Fibroblast of skin of left biceps (primary cell): ENCODE measurements at places on chromosomes 12 and 14.

GRCh38 chr14:70663707-70664179, 22.0 kb downstream of the TTC9 start:
- no peak for DNase-seq

DNA sequence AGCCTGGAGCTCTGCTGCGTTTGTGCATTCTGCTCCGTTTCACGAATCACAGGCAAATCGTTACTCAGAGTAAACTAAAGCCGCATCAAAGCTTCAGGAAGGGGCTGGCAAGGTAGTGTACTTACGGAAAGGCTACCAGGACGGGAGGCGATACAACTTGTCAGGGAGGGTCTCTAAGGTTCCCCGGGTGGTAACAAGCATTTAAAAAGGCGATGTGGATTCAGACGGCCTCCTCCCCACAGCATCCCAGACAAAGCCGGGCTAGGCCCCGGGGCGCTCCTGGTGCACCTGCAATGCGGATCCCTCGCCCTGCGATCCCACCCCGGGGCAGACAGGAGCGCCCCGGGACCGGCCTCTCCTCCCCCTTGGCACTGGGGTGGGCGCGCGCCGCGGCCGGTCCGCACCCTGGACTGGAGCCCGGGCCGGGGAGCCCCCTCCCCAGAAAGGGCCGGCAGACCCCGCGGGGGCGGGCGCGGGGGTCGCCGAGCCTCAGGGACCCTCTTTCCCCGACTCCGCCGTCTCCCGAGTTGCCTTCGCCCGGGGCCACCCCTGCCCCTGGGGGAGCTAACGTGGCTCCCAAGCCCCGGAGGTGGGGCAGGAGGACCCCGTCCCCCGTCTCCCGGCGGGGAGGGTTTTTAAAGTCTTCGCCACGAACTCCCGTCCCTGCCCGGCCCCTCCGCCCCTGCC, 718 bp downstream of the CCDC92 start:
- no peak for DNase-seq

DNA sequence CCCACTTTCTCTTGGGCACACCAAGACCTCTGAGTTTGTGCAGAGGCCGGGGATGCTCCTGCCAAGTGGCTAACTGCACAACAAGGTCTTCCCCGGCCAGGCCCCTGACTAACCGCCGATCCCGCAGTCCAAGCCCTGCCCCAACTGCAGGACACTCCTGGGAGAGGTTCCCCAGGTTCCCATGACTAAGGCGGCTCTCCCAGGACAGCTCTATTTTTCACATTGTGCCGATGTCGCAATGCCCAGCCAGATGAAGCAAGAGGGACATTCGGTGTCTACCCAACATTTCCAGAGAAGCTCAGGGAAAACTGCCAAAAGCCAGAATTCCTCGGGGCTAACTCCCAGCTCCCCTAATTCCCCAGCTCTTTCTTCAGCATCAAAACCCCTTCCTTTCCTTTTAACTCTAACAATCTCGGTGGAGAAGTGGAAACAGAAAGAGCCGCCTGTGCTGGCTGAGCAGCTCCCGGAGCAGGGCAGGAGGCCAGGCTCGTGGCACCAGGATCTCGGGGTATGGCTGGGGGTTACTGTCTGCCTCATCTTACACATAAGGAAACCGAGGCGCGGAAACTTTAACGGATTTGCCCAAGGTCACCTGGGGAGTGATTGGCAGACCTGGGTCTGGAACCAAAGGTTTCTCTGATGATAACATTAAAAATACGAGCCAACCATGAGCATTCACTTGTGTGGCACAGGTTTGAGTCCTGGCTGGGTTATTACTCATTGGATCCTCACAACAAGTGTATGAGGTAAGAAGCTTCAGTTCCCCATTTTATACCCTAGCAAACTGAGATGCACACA, 318.2 kb downstream of the BCL11B start:
- peak; percentile 84 for DNase-seq

DNA sequence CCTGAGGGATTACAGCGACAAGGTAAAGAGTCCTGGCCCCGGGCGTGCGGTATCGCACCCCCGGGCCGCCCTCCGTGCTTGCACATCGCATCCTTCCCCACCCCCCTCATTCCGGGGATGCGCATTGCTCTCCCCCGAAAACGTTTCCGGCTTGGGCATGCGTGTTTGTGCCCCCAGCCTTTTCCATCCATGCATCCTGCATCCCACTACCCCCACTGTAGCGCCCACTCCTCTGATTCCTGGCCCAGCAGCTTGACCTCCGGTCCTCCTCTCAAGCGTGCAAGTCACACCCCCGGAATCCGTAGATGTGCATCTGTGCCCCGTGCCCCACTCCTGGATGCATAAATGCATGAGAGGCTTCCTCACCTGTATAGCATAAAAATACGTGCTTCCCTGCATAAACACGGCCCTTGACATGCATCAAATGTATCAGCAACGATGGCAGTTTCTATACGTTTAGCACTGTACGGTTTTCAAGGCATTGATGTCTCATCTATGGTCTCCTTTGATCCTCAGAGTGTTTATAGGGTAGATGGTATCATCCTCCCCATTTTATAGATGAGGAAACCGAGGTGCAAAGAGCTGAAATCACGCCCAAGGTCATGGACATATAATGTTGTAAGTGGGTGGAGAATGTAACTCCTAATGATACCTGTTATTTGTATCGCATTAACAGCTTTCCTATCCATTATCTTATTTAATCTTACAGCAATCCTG, 484 bp downstream of the RIC8B start:
- DNase-seq, result no peak

DNA sequence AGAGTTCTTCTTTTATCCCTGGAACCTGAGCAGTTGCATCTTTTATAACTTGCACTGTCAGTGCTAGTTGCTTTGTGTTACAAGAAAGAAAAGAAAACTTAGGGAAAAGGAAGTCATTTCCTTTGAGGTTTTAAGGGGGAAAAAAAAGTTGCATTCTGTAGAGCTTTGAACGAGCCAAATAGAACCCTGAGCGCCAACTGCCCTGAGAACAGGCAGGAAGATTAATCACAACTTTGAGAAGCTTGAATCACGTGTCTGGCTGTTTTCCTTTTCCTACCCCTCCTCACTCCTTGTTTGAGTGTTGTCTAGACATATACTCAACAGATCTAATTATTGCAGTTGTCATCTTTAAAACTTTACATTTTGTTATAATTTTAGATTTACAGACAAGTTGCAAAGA, 12.5 kb downstream of the PCNX1 start:
- no peak for DNase-seq

DNA sequence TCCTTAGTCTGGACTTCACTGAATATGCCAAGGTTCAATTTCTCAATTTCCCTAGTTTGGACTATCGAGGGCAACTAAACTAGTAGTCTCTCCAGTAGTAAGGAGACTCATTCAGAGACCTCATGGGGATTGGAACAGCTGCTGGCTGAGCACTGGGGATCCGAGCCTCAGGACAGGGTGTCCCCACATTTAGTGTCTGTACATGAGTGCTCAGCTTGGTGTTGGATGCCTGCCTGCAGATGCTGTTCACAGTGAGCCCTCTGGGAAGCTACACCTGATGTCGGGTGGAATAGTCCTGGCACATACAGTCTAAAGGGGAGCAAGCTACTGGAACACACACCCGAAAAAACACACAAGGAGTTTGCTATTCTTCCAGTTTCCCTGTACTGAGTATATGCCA, 820 bp upstream of the FGF23 start:
- DNase-seq, result no peak

GRCh38 chr12:31508436-31509150, 82.3 kb downstream of the DENND5B start:
- no peak for DNase-seq

DNA sequence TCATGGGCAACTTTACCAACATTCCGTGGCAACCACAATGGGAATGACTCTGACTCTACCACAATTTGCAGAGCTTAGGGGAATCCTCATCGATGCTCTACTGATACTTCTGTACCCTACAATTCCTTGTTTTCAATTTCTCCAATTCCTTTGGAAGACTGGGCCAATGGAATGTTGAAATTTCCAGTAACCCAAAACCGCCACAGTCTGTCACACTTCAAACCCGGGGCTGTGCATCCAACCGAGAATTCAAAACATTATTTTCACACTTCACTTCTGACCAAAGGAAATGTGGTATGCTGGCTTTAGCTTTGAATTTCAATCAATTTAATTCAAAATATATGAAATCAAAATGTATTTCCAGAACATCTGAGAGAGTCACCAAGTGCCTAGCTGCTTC, 951.4 kb downstream of the VRK1 start:
- DNase-seq, result no peak

DNA sequence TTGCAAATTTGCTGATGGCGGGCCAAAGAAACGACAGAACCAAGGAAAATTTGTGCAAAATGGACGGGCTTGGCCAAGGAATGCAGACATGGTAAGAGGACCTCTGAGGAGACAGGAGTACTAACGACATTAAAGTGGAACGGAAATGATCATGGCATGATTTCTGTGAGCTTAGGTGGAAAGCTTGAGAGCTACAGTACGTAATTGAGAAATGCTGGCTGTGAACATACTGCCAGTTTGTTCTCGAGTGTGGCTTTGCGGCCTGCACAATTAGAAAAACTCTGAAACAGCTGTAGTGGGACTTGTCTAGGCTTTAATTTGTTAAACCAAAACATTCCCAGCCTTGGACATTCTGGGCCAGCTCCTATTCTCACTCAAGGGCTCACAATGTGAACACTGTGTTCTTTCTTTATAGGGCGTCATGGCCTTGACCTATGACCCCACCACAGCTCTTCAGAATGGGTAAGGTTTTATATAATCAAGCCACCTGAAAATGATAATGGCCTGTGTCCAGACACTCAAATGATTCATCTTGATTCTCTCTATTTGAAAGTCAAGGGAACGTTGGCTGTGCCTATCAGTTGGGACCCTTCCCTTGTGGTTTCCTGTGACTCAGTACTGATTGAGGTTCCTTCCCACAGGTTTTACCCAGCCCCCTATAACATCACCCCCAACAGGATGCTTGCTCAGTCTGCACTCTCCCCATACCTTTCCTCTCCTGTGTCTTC, 48.5 kb downstream of the BAZ2A start:
- DNase-seq, result no peak

- DNase-seq, result peak; percentile 48
Observed at GRCh38 chr12:47758834-47759690, at the start of gene RAPGEF3. TSS of gene RAPGEF3 (minus strand) at chr12:47758880. CDS start at chr12:47758556, 324 bp downstream.

DNA sequence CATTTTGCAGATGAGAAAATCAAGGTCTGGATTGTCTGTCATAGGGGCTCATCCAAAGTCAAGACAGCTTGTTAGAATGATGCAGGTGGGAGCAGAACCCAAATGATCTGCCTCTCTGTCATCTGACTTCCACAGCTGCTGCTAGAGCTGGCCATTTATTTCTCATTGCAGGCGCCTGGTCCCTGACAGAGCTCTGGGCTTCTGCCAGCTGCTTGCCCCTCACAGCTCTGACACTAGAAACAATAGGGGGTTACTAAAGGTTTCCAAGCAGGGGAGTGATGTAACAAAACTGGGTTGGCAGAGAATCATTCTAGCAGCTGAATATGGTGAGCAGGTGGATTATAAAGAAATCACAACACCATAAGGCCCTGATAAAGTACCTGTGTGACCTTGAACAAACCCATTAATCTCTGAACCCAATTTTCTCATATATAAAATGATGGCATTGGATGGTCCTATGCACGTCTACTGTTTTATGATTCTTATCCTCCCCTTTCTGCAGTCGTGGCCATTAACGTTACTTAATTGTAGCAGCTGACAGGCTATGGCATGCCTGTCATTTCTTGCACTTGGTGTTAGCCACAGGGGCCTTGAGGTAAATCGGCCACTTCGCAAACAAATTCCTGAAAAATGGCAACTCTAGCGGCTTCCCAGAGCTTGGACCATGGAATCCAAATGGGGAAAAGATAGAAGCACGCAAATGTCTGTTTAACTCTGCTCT, 134.6 kb downstream of the RMST start:
- DNase-seq, result no peak

DNA sequence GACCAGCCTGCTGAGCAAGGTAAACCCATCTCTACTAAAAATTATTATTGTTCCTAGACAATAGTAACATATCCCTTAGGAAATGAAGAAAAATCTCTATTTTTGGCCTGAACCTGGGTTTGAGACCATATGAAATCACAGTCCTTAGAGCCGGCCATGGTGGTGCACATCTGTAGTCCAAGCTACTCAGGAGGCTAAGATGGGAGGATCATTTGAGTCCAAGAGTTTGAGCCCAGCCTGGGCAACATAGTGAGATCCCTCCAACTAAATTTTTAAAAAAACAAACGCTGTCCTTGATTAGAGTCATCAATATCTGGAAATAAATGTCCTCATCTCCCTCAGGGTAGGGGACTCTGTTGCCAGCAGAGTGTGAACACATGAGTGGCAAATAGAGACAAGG, 34.6 kb downstream of the RPS29 start:
- DNase-seq, result no peak

DNA sequence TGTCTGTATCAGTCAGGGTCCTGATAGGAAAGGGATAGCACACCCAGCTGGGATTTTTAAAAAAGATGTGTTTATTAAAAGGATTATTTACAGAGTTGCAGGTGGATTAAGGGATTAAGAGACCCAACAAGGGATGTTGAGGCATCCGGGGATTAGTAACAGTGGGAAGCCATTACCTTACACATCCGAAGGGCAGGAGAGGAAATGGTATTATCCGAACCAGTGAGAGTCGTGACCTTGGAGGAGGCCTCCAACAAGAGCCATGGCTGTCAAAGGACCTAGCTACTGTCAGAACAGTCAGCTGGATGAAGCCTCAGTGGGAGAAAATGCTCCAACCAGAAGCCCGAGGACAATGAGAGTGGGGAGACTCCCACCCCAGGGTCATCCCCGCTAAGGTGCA, 146.3 kb upstream of the KRAS start:
- DNase-seq, result no peak

GRCh38 chr14:65132855-65133254, 30.5 kb upstream of the MAX start:
- DNase-seq, result no peak

DNA sequence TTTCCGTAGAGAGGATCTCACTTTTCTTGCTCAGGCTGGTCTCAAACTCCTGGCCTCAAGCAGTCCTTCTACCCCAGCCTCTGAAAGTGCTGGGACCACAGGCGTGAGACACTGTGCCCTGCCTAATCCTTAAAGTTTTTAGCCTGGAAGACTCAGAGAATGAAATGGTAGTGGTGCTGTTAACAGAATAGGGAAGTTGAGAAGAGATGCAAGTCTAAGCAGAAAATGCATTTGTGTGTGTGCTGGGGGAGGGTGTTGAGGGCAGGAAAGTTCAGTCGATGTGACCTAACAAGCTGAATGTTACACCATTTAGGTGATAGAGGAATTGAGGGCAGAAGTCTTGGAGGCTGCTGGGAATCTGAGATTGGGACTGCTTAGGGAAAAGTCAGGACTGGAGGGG, 6.9 kb upstream of the TUBA1A start:
- no peak for DNase-seq

GRCh38 chr12:85711735-85712390, 124.3 kb downstream of the RASSF9 start:
- no peak for DNase-seq

DNA sequence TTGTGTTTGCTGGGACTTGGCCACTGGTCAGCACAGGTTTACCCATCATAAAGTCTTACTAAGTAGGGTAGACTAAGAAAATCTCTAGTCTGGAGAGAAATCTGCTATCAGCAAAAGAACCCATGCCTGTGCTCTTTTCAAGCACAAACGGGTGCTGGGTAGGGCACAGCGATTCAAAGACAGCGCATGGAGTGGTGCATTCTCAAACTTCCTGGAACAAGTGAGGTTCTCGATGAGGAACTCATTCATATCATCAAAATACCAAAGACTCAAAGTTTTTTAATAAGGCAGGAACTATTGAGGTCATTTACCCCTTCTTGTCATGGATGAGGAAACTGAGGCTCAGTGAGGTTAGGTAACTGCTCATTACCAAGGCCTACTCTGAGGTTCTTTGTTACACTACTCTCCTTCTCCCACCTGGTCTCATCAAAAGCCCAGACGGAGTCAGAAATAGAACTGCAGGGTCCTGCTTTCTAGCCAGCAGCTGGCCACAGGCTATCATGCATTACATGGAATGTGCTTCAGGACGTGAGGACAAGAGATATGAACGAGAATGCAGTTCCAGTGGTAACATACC, 390.3 kb downstream of the ZFP36L1 start:
- no peak for DNase-seq
